ENCODE measurements at places on chromosomes 12 and 14.

DNA sequence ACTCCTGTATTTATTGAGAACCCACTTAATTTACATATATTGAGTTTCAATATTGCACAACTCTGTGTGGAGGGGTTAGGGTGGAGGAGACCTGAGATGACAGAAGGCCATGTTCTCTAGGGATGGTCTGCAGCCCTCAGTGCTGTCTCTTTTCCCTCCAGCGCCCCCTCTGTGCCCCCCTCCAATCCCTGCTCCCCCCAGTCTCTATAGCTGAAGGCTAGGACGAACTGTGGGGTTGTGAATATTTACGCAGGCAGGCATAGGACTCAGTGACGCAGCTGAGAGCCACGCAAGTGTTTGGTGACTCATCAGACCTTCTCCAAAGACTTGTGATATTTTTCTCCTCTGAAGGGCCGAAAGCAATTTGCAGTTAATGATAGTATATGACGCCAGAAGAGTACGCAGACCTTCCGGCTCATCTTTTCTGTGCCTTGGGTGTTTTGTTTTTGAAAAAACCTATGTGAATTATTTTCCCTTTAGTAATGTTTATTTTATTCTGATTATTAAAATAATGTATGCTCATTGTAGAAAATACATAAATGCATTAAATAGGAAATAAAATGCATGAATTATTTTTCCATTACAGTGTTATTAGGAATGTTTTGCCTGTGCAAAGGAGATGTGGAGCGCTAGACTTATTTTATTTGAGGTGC, 85.3 kb downstream of the SLC25A47 start:
- DNase-seq, result no peak

DNA sequence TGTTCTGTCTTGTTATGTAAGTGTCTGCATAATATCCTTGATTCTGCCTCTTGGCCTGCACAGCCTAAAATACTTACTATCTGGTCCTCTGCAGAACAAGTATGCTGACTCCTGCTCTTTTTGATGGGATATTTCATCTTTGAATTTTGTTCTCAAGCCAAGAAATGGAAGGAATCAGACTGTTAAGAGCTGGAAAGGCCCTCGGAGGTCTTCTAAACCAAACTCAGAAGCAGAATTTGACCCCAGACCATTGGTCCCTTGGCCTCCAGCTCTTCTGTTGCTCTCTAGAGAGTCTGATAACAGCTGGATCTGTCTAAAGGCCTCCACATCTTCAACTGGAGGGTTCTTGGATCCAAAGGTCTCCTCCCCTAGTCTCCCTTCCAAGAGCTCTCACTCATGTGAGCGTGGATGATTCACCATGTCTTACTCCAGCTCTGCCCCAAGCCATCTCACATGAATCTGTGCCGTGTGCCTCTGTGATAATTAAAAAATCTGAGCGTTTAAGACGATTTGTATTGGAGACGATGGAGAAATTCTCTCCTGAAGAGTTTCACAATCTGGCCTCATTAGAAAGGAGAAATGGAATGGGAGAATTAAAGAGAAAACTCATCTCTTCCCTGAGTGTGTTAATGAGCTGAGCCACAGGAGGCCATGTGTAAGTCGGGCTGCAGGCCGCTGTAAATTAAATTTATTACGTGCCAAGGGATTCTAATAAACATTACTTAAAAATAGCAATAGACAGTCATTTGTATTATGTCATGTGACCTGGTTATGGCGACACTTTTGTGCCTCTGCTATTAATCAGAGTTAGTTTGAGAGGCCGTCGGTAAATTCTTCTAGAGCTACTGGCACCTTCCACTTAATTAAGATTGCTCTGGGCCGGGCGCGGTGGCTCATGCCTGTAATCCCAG, 15.4 kb upstream of the PRIMA1 start:
- DNase-seq, result no peak

DNA sequence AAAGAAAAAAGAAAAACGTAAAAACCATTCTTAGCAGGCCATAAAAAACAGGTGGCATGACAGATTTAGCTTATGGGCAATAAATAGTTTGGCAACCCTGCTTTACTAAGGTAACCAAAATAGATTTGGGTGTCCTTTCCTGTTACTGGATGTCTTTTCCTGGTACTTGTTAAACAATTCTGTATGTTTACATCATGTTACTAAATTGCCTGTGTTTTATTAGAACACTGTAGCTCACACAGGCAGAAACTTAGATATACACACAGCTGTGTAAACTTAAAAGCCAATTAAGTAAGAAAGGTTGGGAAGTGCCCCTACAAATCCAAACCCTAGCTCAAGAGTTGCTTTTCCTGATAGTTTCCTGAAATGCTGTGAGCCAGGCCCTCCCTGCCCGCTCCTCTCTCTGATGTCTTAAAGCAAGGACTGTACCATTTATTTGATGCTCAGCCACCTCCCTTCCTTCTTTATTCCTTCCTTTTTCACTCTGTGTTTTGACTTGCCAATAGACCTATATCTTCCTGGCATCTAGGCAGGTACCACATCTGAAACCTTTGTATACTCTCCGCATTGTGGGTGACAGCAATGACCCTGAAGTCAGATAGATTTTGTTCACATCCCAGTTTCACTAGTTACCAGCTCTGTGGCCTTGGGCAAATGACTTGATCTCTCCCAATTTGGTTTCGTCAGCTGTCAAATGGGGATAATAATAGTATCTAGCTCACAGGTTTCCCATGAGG, 3.7 kb upstream of the CAMKK2 start:
- no peak for DNase-seq

DNA sequence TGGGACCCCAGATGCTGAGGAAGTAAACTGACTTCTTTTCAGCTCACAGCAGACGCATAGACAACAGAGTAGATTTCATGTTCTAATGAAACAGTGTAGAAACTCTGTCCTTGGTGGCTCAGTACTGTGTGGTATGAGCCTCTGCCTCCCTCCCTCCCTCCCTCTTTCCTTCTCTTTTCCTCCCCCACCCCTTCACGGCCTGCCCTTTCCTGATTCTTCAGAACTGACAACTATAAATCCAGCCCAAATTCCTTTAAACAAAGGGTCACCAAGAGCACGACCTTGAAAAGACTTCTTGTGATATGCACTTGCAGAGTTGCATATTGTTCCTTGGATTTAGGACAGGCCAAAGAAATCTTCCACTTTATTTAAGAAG, 164.0 kb downstream of the ETV6 start:
- no peak for DNase-seq

DNA sequence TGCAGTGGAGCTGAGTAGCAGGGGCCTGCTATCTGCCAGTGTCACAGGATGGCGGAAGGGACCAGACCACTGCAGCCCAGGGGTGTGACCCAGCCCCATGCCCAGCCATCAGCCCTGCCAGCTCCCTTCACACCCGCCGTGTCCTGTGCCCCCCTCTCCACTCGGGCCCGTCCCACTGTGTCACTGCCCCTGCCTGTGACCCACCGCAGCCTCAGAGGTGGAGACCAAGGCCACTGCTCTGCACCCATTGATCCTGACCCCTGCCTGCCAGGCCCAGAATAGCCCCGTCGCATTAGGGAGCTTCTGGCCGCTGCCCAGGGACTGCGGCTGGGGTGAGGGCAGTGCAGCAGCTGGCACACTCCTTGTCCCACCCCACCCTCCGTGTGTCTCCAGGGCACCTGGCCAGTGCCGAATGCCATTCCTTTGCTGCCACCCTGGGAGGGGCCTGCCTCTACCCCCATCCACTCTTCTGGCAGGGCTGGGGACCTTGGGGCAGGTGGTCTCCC, 2.1 kb upstream of the CRIP2 start:
- no peak for DNase-seq

GRCh38 chr14:72254202-72254936, 322.1 kb downstream of the RGS6 start:
- DNase-seq, result no peak

- DNase-seq, result no peak
Measured at GRCh38 chr14:94649543-94650443, 37.6 kb downstream of the SERPINA3 start.
